ENCODE measurements at places on chromosomes 13 and 19.

- peak; percentile 65 for DNase-seq
Measured at GRCh38 chr19:2385053-2385721, 25.1 kb downstream of the TMPRSS9 start.

DNA sequence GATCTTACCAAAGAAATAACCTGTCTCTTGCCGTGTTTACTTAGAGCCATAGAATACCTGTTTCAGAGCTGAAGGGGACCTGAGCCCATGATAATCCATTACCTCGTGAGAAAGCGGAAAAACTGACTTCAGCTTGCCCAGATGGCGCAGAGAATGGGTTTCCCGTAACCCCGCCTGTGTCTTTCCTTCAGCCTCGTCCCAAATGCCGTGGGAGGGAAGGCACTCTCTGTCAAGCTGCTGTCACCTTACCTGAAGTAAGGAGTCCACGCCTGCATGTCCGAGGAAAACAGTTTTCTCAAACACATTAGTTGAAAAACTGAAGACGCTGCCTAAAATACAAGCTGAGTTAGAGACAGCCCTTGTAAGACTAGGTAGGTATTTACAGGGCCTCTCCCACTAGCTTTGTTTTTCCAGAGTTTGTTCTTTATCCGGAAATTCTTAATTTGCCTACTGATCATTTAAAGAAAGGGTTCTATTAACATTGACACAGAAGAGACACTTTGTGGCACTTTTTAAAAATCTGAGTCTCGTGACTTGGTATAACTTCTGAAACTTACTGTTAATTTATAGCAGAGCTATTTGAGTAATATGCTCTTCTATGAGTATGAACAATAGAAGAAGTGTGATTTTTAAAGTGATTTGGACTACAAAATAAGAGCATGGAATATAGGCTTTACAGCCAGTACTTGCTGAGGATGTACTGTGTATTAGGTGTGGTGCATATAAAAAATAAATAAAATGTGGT, 1.3 kb upstream of the INTS6 start:
- DNase-seq: no peak

- no peak for DNase-seq
Measured at GRCh38 chr13:30608364-30608763, 9.4 kb upstream of the USPL1 start.

DNA sequence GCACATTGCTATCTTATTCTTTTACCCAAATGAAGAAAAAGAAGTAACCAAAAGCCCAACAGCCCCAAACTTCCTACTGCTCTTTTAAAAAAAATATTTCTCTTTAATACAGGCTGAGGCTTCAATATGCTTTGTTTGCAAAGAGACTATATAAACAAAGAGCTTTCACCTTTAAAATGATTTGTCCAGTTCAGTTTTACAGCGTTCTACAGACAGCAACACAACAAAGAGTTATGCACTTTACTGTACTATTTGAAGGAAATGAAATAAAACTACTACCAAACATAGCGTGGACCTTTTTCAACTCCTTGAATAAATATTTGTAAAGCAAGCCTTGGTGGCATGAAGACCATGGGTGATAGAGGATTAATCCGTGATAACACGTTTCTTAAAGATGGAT, 151.2 kb downstream of the FGF9 start:
- no peak for DNase-seq

DNA sequence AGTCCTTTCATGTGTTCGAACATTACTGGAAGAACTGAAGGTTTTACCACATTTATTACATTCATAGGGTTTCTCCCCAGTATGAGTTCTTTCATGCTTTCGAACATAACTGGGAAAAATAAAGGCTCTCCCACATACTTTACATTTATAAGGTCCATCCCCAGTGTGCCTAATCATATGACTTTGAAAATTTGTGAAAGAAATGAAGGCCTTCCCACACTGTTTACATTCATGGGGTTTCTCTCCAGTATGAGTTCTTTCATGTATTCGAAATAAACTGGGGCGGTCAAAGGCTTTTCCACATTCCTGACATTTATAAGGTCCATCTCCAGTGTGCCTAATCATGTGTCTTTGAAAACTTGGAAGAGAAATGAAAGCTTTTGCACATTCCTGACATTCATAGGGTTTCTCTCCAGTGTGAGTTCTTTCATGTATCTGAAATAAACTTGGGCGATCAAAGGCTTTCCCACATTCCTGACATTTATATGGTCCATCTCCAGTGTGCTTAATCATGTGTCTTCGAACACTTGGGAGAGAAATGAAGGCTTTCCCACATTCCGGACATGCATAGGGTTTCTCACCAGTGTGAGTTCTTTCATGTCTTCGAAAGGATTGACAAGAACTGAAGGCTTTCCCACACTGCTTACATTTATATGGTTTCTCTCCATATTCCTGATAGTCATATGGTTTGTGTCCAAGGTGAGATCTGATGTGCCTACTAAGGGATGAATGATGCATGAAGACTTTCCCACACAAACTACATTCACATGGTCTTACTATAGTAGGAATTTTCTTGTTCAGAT, 24.0 kb downstream of the ZNF564 start:
- DNase-seq: no peak

DNA sequence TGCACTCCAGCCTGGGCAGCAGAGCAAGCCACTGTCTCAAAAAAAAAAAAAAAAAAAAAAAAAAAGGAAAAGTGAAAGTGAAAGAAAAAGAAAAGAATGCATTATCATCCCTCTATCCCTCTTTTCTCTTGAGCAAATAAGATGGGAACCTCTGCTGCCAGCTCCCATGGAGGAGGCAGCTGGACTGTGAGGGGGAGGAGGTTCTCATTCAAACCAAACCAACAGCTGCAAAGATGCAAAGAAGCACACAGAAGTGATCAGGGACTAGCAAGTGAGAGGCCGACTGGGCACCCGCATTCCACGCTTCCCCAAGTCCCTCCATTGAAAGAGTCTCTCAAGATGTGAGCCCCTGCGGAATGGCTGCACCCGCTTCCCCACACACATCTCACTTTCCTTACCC, 63.5 kb downstream of the TSHZ3 start:
- DNase-seq: no peak

GRCh38 chr13:106691861-106692260, 123.9 kb upstream of the ARGLU1 start:
- DNase-seq: no peak

GRCh38 chr19:6821639-6822310, 49.3 kb downstream of the VAV1 start:
- DNase-seq: no peak

DNA sequence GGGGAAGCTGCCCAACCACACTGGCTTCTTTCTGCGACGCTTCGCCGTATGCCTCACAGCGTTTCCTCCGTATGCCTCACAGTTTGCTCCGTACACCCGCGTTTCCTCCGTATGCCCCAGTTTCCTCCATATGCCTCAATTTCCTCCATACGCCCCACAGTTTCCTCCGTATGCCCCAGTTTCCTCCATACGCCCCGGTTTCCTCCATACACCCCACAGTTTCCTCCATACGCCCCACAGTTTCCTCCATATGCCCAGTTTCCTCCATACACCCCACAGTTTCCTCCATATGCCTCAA, 22.6 kb downstream of the GAS6 start:
- no peak for DNase-seq

DNA sequence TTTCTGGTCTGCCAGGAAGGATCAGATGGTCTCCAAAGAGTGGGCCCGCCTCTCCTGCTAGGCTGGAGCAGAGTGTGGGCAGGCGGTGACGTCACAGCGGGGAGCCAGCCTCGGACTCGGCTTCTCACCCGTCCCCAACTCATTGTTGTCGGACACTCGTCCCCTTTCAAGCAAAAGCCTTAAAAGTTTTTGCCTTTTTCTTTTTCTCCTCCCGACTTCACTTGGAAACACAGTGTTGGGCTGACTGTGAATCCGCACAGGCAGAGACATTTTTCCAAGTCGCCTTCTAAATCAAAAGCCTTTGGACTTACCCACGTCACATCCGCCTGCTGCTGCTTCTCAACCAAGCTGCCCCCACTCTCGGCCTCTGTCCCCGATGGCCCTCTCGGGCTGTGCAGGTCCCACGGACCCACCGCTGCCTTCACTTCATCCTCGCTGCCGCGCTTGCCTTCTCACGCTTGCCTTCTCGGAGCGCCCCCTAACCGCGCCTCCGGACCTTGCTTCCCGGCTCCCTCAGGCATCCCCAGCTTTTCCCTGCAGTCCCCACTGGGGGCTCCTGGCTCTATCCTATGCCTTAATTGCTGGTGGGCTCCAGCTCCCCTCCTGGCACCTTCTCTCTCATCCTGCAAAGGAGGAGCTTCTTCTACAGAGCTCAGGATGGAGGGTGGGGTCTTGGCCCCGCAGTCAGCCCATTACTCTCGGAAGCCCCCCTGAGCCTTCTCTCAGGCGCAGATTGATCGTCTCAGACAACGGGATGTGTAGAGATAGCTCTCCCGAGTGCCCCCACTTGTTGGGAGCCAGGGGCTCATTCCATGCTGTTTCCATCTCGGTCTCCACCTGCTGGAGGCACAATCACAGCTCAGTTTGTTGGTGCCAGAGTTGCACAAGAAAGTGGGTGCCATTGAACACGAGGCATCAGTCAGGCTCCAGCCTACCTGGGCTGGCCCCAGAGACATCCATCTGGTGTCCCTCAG, 3.9 kb upstream of the ZNF135 start:
- no peak for DNase-seq

GRCh38 chr13:90375851-90376250, 971.6 kb upstream of the MIR17HG start:
- no peak for DNase-seq

GRCh38 chr13:36345438-36346221, 564 bp downstream of the SPART start:
- DNase-seq: peak; percentile 55

DNA sequence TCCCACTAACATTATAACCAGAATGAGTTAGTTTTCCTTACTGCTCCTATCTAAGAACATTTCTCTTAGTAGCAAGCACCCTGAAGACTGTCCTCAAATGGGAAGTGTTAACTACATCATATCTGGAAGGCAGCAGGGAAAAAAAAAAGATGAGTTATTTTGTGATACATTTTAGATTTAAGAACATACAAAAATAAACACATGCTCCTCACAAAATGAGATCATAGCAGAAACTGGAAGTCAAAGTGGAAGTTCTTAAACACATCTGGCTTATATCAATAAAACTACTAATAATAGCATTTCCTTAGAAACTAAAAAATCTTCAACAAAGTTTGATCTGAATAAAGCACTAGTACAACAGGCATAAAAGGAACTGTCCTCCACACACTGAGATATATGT, 70.4 kb downstream of the SLITRK6 start:
- DNase-seq: no peak

DNA sequence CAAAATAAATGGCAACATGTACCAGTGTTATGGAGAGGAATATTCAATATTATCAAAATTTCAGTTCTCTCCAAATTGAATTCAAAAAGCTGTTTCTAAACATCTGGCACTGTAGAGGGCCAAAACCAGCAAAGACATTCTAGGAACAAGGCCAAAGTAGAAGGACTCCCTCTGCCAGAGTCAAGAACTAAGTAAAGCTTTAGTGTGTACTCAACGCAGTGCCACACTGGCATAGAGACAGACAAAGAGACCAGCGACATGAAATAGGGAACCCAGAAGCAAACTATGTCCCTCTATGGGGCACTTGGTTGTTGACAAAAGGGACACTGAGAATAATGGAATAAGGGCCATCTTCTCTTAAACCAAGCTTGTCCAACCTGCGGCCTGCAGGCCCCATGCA, 15.6 kb downstream of the SCGB2B2 start:
- no peak for DNase-seq

DNA sequence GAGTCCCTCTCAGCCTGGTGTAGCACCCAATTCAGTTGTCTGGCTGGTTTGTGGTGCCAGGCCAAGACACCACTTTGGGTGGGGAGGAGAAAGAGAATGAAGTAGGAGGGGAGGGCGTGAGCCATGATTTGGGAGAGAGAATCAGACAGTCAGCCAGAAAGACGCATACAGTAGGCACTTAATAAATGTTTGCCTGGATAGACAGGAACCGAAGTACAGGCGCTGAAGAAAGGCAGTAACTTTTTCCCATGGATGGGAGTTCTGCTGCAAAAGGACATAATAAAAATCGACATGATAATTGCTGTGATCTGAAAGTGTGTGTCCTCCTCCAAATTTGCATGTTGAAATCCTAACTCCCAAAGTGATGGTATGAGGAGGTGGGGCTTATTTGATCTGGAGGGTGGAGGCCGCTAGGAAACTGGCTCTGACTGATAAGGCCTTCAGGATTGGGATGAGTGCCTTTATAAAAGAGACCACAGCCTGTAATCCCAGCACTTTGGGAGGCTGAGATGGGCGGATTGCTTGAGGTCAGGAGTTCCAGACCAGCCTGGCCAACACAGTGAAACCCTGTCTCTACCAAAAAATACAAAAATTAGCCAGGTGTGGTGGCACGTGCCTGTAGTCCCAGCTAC, 38.4 kb upstream of the PDCD5 start:
- no peak for DNase-seq

DNA sequence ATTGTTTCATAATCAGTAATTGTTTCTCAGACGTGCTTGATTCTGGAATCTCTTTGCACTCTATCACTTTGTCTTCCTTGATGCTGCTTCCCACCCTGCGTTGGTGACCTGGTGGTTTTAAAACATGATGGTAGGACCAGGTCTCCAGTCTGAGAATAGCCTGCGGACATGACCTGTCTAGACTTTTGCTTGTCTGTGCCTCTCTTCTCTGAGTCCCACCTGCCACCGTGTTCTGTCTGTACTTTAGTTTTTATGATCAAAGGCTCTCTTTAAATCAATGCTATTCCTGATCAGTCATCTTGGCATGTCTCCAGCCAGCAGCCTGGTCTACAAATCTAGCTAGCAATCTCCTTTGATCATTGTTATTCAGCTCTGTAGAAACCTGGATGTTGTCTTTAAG, 933.9 kb downstream of the DIAPH3 start:
- no peak for DNase-seq
